ENCODE measurements at places on chromosomes 12 and 14. TPM values are rescaled to one million over a fixed set of nuclear protein-coding genes. Genes with fewer than 3 reads are reported as not detected.

Gene RITA1
- polyA plus RNA-seq = 19.6 TPM

Gene BICD1
- 9.6 TPM for polyA plus RNA-seq

Gene TRHDE
- 0.24 TPM for polyA plus RNA-seq

Gene TMEM179
- polyA plus RNA-seq = 76.7 TPM

Gene GPD1
- 36.9 TPM for polyA plus RNA-seq

Gene TAS2R13
- not detected for polyA plus RNA-seq

Gene STAC3
- 10.5 TPM for polyA plus RNA-seq

Gene DCN
- 491 TPM for polyA plus RNA-seq

Gene NTF3
- polyA plus RNA-seq = 0.37 TPM

All from adrenal gland (tissue), 19 donors.